Epithelial cell of esophagus (primary cell): ENCODE measurements at places on chromosomes 6 and 20.

- no peak for DNase-seq
Measured at GRCh38 chr6:113672491-113673149, 184.5 kb upstream of the MARCKS start.

- DNase-seq = no peak
Measured at GRCh38 chr6:34389034-34389433, 3.4 kb downstream of the NUDT3 start.

DNA sequence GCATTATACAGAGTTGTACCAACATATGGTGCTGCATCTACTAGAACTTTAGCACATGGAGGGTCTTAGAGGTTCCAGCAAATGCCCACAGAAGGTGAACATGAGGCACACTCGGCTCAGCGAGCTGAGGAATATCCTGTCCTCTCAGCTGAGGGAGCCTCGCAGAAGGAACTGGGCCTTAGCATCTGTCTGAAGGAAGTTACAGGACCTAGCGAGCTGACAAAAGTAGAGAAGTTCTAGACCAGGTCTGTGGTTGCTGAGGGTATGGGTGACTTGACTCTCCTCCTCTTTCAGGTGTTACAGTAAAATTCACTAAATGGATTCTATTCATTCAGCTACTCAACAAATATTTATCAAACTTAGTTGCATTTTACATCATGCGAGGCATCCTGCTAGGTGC is 157.2 kb downstream of the ZDHHC14 start:
- DNase-seq = no peak

- peak; percentile 31 for DNase-seq
Measured at GRCh38 chr6:157068691-157069324, 254.5 kb downstream of the TMEM242 start.

DNA sequence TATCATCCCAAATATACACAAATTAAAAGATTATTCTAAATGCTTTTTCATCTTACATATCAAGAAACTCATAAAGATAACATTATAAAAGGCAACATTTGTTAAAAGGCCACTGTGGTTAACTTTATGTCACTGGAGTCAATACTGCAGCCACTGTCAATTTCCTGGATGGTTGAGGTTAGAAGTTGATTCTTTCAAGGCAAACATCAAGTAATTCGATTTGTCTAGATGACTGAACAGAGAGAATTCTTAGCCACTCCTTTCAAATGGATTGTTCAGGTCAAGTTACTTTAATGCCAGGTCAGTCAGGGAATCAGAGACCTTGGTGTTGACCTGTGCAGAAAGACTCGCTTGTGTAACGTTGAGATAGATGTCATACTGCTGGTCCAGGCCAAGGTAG is 44.4 kb upstream of the SIM1 start:
- no peak for DNase-seq

GRCh38 chr20:9114709-9115108 is 45.8 kb downstream of the PLCB4 start:
- DNase-seq = no peak

GRCh38 chr20:36408219-36408618 is 102.1 kb downstream of the DLGAP4 start:
- DNase-seq = peak; percentile 97

- no peak for DNase-seq
Measured at GRCh38 chr20:15710636-15711035, 862.6 kb downstream of the KIF16B start.

DNA sequence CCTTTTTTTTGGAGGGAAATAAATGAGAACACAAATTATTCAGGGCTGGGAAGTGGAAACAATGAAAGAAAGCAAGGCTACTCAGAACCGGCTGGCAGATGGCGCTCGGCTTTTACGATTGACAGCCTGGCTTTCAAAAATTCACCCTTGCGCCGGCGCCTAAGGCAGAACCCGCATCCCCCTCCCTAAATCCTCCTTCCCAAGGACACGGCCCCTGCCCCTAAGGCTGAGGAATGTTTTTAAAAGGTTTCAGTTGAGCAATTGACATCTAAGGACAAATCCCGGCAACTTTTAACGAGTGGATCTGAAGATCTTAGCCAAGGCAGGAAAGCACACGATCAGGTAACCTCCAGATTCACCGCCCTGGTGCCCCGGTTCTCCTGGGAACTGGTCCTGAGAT is 16.3 kb downstream of the GNAS start:
- peak; percentile 29 for DNase-seq

DNA sequence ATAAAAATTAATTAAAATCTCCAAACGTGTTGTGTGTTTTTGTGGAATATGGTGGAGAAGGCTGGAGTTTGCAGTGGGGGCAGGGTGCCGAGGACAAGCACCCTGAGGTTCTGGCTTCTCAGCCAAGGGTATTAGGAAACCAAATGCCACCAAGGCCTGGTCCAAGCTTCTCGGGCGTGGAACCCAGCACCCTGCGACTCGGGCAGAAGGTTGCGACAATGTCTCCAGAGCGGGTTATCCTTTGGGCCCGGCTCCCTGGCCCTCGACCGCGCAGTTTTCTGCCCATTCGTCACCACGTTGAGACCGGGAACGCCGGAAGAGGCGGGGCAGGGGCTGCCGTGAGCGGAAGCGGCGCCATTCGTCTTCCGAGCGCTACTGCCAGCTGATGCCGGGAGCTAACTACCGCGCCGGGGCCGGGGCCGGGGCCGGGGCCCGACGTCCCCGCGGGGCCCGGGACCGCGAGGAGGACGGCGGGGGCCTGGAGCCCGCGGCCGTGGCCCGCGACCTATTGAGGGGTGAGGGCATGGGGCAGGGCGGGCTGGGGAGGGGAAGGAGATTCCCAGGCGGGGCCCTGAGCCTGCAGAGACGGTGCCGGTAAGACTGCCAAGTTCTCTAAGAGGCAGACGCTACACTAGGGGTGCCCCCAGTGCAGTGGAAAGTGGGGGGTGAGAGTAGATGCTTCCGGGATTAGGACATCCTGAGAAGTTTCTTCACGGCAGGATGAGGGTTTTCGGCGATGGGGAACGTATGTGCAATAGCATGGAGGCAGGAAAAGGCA is at the start of gene RRP36:
RRP36 (plus strand) TSS at position 354 of the 778 bp plus-strand sequence; CDS start at position 386, 32 bp downstream.
- DNase-seq = peak; percentile 80

GRCh38 chr20:35466856-35467255 is 11.5 kb downstream of the CEP250 start:
- no peak for DNase-seq

DNA sequence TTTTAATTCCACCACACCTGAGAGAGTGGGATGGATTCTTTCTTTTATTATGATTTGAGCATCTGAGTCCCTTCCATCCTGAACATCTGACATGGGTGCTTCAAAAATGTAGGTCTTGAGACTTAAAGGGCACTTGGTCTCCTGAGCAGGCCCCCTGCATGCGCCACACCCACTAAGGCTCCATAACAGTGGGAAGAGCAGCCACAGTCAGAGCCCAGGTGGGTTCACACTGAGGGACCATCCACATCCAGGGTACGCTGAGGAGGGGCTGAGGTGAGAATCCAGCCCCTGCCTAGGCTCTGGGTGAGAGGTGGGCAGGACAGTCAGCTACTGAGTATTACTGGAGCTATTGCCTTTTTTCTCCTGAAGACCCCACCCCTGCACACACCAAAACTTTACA is 42.7 kb downstream of the HLA-A start:
- no peak for DNase-seq

DNA sequence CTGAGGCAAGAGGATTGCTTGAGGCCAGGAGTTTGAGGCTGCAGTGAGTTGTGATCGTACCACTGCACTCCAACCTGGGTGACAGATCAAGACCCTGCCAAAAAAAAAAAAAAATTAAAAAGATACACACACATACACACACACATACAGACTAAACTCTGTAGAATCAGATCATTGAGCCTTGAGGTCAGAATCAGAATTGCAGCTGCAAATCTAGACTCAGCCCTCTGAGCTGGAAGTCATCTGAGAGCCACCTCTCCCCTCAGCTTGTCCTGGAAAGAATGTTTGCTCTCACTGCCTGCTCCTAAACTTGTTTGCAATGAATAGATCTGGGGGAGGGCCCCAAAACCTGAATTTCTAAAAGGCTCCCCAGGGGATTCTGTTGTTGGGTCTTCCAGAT is 41.4 kb upstream of the ANGPT4 start:
- DNase-seq = no peak

- DNase-seq = no peak
Measured at GRCh38 chr6:162497389-162497788, 230.2 kb downstream of the PRKN start.

DNA sequence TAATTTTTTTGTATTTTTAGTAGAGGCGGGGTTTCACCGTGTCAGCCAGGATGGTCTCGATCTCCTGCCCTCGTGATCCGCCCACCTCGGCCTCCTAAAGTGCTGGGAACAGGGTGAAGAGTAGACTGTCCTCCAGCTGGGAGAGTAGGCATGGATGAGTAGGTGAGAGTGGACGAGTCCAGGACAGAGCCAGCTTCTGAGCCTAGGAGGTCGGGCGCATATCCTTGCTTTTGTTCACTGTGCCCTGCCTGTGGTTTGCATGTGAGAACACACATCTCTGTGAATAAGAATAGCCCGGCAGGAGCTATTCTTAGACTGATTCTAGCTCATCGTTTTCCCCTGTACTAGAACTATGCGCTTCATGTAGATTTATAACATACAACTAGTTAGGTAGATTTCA is 78.3 kb downstream of the RPP40 start:
- no peak for DNase-seq

DNA sequence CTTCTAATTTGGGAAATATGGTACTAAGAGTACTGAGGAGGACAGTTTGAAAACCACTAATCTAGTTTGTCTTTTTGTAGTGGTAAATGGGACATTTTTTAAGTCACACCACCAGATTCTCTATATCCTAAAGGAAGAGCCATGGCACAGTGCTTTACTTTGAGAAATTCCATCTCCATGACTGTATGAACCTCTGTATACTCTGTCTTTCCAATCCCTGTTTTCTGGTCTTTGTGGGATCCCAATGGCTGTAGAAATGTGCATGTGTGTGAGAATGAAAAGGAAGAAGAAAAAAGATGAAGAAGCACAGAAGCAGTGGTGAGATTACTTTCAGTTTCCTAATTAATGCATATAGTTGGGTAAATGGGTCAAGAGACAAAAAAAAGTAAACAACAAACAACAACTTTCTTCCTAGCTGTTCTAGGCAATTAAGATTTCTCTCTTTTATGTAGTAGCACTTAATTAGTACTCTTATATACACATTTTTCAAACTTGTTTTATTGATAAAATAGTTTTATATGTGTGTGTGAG is 141.2 kb upstream of the HCRTR2 start:
- no peak for DNase-seq

DNA sequence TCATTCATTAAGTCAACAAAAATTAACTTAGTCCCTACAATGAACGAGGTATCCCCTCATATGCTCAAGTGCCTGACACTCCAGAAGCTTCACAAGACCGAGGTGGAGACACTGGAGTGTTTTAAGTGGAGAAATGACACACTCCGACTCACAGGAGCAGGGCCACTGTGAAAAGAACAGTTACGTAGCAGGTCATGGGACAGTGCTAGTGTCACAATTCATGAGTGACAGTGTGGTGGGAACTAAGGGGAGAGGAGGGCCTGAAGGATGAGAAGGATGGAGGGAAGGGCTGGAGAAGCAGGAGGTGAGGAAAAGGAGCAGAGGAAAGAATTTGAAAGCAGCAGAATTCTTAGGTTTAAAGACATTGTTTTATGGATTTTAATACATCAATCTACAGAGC is 1.3 kb upstream of the HLA-A start:
- DNase-seq = peak; percentile 39

- DNase-seq = peak; percentile 65
Measured at GRCh38 chr6:144340541-144341371, 55.6 kb downstream of the UTRN start.

DNA sequence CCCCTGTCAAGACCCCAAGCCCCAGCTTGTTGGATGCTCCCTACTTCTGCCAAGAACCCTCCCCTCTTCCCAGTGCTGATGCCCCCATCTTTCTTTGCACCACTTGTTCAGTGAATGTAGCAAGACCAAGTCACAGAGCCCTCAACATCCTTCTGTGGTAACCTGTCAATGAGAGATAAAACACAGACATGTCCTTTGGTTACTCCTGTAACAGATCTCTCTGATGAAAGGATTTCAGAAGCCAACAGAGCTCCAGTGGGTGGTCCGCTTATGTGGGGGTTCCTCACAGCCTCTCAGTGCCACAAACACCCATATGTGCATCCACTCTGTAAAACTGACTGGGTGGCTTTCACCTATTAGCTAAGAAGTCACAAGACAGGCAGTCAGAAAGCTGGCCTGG is 93.2 kb upstream of the CST7 start:
- DNase-seq = no peak

GRCh38 chr6:47743744-47744143 is 38.1 kb upstream of the OPN5 start:
- DNase-seq = peak; percentile 92

- no peak for DNase-seq
Measured at GRCh38 chr20:37161830-37162549, 17.1 kb upstream of the RPN2 start.

DNA sequence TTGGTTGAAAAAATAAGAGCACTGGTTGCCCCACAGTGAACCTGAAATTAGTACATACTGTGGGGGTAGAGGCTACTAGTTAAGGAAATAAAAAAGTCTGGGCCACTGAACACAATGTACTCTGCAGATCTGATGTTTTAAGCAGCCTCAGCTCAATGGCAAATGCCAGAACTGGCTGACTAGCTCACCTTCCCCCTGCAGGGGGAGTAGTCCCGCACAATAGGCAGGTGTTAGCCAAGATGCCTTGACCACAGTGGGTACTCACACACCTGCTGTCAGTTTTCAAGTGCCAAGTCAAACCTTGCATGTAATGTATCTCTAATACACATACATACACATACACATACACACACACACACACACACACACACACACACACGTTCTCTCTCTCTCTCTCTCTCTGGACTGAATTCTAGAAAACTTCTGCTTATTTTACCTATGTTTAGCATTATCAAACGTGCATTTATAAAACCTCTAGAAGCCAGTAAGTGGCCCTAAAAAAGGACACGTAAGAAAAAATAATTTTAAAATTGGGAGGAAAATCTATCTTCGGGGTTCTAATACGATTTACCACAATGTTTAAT is 36.1 kb downstream of the GMDS start:
- peak; percentile 78 for DNase-seq

- DNase-seq = no peak
Measured at GRCh38 chr6:147035886-147036285, 168.3 kb upstream of the STXBP5 start.

- no peak for DNase-seq
Measured at GRCh38 chr6:168333039-168333438, 13.5 kb upstream of the DACT2 start.

- no peak for DNase-seq
Measured at GRCh38 chr6:32105433-32105832, 3.7 kb downstream of the TNXB start.

- DNase-seq = no peak
Measured at GRCh38 chr6:47016261-47016660, 25.9 kb downstream of the ADGRF1 start.

- peak; percentile 97 for DNase-seq
Measured at GRCh38 chr20:57693002-57693582, 16.7 kb downstream of the PMEPA1 start.

- DNase-seq = no peak
Measured at GRCh38 chr6:127182501-127182900, 64.0 kb downstream of the RSPO3 start.

DNA sequence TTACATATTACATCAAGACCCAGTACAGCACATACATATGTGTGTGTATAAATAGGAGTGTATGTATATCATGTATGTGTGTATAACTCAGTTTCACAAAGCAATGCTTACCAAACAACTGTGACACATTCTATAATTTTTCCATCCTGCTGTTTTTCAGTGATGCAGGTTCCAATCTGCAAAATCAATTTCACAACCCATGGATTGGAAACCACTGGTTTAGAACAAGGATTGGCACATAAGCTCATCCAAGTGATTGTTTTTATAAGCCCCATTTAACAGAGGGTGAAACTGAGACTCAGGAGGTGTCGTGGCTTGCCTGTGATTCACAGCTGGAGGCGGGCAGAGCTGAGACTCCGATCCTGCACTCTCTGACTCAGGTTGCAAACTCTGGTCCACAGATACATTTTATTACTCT is 158.2 kb downstream of the ZMYND8 start:
- DNase-seq = peak; percentile 71
